Astrocyte of the spinal cord (primary cell): ENCODE measurements at places on chromosomes 6 and 20.

GRCh38 chr6:165615636-165616035 lies 47.4 kb downstream of the PDE10A start:
- peak; percentile 58 for DNase-seq

DNA sequence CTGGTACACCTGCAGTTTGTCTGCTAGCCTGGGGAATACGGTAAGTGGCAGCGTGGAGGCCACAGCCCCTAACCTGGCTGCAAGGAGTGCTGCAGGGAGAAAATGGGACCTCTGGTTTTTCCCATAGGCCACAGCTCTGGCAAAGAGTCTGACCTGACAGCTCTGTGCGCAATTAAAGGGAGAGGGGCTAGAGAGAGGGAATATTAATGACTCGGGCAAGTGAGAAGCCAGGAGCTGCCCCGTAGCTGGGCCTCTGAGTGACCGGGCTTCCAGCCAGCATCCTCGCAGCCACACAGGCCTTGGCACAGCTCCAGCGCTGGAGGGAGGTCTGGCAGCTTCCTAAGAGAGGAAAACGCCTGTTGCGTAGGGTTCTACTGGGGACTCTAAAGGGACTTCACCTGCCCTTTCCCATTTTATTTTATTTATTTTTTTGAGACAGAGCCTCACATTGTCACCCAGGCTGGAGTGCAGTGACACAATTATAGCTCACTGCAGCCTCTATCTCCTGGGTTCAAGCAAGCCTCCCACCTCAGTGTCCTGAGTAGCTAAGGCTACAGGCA lies 18.2 kb upstream of the OCSTAMP start:
- peak; percentile 60 for DNase-seq

- no peak for DNase-seq
Measured at GRCh38 chr6:111936718-111937117, 63.5 kb upstream of the FYN start.

DNA sequence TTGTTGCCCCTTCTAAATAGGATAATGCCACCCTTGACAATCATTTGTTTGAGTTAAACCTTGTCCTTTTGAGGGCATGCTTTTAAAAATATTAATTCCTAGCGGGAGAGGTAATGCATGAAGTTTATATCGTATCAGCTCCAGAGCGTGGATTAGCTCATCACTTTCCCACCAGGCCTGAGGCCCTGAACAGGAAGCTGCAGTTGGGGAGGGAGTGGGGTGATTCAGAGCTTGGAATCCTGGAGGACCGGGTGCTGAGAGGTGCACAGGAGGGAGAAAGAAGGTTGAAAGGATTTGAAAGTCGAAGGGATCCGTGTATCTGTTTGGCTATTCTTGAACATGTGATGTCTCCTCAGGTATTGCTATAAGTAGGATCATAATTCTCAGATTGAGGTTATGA lies 25.0 kb downstream of the ZDHHC14 start:
- DNase-seq: peak; percentile 52

DNA sequence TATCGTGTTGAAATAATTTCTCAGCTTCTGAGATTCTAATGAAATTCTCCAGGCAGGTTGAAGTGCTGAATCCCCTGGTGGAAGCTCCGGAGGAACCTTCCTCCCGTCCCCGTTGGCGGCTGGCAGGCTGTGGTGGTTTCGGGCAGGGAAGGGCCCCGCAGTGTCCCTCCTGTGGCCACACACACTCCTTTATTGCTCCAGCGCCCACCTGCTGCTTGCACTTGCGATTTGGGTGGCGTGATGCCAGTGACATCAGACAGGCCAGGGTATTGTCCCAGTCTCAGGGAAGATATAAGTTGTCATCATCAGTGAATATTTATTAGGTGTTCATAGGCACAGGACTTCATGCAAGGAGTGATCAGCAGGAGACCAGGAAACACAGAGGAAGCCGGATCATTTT lies 530.4 kb downstream of the QKI start:
- DNase-seq: no peak

GRCh38 chr6:38739532-38739931 lies 24.4 kb downstream of the DNAH8 start:
- DNase-seq: no peak

DNA sequence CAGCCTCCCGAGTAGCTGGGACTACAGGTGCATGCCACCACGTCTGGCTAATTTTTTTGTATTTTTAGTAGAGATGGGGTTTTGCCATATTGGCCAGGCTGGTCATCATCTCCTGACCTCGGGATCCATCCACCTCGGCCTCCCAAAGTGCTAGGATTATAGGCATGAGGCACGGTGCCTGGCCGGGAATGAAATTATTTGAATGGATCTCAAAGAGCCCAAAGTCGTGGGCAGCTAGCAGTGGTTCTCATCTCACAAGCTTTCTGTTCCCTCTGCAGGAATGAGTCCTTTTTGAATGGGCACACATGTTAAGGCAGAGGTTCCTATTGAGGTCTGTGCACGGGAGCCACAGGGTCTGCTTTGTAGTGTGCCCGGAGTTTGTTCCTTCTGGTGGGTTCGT lies 34.9 kb downstream of the PPP1R3G start:
- DNase-seq: no peak

DNA sequence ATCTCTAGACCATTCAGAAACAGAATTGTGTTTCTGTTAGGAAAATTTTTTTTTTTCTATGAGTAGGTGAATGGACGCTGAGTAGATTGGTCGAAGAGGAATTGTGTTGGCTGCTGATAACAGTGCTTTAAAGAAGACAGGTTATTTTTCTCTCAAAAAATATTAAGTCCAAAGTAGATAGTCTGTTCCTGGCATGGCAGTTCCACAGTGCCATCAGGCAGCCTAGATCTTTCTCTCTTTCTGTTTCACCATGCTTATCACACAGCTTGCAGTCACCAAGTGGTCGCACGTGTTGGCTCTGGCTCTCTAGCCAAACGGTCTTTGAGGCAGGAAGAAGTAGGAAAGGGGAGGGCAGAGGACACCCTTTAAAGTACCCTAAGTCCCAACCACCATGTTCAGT lies 22.4 kb upstream of the SERINC3 start:
- no peak for DNase-seq

GRCh38 chr6:18186033-18186432 lies 30.8 kb downstream of the KDM1B start:
- DNase-seq: peak; percentile 44

GRCh38 chr6:159642481-159642880 lies 50.6 kb downstream of the SOD2 start:
- no peak for DNase-seq

- DNase-seq: peak; percentile 55
Measured at GRCh38 chr20:2206957-2207769, 88.6 kb upstream of the TGM3 start.

DNA sequence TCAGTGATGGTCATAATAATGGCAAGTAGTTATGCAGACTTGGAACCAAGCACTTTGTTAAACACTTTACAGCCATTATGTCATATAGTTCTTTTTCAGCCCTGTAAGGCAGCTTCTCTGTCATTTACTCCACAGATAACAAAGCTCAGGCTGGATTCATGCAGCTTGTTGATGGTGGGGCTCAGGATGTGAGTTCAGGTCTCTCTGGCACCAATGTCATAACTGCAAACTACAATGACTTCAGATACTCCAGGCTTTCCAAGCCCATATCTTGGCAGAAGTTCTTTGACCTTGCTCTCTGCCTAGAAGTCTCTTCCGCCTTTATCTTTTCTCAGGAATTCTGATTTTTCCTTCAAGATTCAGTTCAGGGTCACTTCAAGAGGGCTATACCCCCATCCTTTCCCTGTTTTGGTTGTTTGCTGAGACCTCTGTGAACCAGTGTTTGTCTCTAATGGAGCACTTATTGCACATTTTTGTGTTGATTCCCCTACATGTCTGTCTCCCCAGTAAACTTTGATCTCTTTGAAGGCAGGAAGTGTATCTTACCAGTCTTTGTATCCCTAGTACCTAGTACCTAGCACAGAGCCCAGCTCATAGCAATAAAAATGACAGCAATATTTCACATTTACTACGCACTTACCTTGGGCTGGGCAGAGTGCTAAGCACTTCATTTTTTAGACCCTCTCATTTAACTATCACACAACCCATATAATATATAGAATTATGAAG lies 19.7 kb upstream of the EFHC1 start:
- DNase-seq: no peak

- DNase-seq: peak; percentile 16
Measured at GRCh38 chr6:147586044-147586443, 77.6 kb downstream of the SAMD5 start.

GRCh38 chr6:788058-788457 lies 95.1 kb upstream of the EXOC2 start:
- DNase-seq: no peak
